ENCODE measurements at places on chromosomes 3 and 15.

GRCh38 chr3:100046986-100047385, 67.3 kb downstream of the FILIP1L start:
- no peak for DNase-seq

GRCh38 chr3:42702982-42703694, 540 bp upstream of the HHATL start:
- DNase-seq, result no peak

GRCh38 chr3:66297900-66298299, 77.1 kb downstream of the SLC25A26 start:
- no peak for DNase-seq

- DNase-seq, result no peak
Observed at GRCh38 chr3:113058188-113058587, 67.4 kb downstream of the GTPBP8 start.

GRCh38 chr3:99131876-99132275, 230.4 kb upstream of the DCBLD2 start:
- no peak for DNase-seq

DNA sequence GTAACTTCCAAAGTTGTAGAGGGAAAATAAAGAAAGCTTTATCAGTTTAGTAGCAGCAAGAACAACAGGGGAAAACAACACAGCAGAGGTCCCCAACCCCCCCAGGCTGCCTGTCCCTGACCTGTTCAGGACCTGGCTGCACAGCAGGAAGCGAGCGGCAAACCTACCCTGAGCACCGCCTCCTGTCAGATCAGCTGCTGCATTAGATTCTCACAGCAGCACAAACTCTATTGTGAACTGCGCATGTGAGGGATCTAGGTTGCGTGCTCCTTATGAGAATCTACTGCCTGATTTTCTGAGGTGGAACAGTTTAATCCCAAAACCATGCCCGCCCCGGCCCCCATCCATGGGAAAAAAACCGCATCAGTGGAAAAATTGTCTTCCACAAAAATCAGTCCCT, 40.3 kb downstream of the USP50 start:
- no peak for DNase-seq

- no peak for DNase-seq
Observed at GRCh38 chr15:59654046-59654445, 3.3 kb downstream of the GTF2A2 start.

GRCh38 chr3:187999821-188000220, 154.1 kb upstream of the LPP start:
- peak; percentile 58 for DNase-seq
